ENCODE measurements at places on chromosomes 7 and 10.

GRCh38 chr7:5780801-5781496 lies 514 bp downstream of the RNF216 start:
- peak; percentile 24 for DNase-seq

DNA sequence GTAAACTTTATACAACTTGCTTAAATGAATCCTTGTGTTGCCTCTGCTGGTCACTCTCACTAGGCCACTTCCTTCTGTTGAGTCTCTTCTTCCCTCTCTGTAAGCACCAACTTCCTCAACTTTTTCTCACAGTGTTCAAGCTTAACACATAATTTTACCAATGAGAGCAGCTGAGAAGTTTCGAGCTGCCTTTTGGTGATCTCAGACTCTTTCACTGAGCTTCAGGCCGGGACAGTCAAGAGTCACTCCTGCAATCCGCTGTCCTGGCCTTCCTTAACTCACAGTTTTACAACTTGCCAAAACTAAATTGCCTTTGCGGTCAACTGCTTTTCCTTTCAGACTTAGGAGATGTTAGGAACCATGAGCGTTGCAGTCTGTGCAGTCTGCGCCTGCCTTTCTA lies 47.4 kb downstream of the PRPF18 start:
- DNase-seq = no peak

- no peak for DNase-seq
These were observed 6.6 kb upstream of the STX1A start for GRCh38 chr7:73726083-73726466.

DNA sequence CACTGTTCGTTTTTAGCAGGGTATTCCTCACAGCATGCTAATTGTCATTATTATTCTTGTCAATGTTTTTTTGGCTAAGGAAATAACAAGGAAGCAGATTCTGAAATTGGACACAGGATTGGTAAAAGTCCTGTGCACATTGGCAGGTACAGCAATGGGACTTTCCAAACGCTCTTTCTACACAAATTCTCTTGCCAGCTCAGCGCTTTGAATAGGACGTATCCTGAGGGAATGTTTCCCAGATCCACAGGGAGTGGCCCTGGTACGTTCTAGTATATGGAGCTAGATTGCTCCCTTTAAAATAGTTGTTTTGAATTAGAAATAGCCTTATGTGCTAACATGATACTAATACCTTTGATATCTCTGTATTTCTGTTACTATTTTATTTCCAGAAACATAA lies 82.8 kb upstream of the GRB10 start:
- no peak for DNase-seq

- DNase-seq = no peak
These were observed 13.6 kb downstream of the MICU1 start for GRCh38 chr10:72612203-72612826.

GRCh38 chr10:507908-508444 lies 181.5 kb downstream of the DIP2C start:
- no peak for DNase-seq
